ENCODE measurements at places on chromosomes 6 and 20. TPM values are rescaled to one million over a fixed set of nuclear protein-coding genes. Genes with fewer than 3 reads are reported as not detected.

GRCh38 chr6:142350309-142350708 lies 48.5 kb downstream of the ADGRG6 start:
- no peak for DNase-seq

GRCh38 chr6:1605893-1606779 lies 3.6 kb upstream of the FOXC1 start:
- DNase-seq, result no peak

DNA sequence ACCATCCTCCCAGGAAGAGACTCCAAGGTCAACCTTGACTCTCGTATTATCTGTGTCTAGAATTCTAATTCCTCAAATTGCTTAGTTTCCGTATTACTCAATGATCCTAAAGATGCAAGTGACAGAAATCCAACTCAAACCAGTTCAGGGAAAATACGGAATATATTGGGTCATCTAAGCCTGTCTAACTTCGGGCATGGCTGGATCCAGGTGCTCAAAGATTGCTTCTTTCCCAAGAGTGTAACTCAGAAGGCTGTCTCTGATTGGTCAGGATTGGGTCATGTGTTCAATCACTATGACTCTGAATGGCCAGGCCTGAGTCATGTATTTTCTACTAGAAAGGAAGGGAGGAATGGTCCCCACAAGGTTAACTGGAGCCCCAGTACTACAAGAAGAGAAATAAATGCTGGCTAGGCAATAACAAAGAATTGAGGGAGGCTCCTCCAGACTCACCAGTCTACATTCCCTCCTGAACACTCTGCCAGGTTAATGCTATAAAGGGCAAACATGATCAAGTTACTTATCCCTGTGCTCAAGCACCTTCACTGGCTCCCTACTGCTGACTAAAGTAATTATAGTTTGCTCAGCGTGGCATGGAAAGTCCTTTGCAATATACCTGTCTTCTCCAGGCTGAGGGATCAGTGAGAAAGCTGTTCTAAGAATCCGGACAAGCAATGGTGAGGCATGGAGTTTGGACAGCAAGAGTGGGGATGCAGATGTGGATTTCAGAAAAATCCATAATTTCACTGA lies 15.4 kb upstream of the PREX1 start:
- no peak for DNase-seq

Gene TDP2
- total RNA-seq, result 19.0 TPM

Gene MCHR2
- total RNA-seq, result not detected

DNA sequence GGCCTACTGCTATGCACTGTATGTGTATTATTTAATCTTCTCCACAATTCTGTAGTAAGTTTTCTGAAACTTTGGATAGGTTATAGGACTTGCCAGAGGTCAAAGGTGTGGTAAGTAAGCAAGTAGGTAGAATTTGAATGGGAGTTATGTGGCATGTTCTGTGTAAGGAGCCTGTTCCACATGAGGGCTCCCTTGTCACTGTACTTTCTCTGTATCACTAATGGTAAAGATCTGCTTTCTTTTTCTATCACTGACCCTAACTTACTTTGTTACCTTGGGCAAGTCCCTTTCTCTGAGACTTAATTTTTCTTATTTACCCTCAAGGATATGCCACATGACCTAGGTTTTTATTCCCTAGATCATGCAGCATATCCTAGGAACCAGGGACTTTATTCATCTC lies 50.3 kb downstream of the EIF2S2 start:
- DNase-seq, result no peak

Gene SSR1
- total RNA-seq, result 29.9 TPM

DNA sequence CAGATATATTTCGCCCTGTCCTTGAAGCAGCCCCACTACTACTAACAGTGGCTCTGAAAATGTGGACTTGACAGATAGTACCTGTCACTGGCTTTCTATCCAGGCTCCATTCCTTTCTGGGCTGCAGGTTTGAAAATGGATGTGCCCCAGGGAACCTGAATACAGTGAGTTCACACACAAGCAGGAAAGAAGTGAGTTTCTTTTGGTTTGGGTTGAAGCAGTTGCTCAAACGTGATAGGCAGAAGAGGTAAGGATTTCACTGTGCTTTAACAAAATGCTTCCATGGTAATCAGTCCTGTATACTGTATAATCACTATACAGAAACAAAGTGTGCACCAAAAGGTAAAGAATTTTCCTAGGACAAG lies 382.9 kb downstream of the PRKN start:
- DNase-seq, result no peak
